ENCODE measurements at places on chromosomes 11 and 22.

DNA sequence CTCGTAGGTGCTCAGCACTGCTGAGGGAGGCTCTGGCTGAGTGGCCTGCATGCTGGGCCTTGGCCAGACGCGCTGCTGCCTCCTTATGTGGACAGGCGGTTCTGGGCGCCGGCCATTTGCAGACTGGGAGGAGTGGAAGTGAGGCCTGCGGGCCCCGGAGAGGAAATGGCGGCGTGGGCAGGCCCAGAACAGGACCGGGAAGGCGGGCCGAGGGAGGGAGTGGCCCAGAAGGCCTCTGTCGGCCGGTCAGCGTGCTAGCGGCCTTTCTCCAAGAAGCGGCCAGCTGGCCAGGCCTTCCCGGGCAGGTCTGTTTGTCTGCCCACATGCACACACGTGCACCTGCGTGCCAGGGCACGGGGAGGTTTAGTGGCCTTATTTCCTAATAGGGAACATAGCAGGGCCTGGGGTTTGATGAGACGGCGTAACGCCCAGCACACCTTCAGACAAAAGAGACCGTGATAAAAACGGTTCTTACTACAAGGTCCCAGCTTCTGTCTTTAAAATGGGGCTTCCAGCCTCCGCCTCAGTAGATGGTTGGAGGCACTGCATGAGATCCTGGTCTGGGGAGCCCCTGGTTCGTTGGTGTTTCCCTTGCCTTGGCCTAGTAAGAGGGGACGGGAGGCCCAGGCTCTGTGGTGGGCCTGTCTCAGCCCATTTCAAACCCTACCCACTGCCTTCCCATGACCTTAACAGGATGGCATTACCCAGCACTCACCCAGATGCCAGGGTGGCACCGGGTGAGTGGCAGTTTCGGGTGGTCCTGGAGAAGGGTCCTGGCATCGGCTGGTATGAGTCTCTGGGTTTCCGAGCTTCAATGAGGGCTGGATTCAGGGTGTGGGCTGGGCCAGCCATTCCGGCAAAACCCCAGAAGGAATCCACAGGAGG lies 65.1 kb upstream of the PPARA start:
- no peak for DNase-seq

DNA sequence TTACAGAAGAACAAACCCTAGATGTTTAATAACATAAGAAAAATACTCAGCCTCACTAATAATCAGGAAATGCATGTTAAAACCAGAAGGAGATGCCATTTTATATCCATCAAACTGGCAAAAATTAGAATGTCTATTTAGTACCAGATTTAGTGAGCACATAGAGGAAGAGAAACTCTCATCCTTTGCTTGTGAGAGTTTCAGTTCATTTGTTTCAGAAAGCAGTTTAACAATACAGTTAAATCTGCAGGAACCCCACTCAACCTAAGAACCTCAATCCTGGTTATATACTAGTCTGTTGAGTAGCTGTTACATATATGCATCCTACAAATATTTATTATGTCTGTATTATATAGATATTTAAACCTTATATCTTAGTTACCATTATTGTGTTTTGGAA lies 172.6 kb downstream of the WNT11 start:
- no peak for DNase-seq

DNA sequence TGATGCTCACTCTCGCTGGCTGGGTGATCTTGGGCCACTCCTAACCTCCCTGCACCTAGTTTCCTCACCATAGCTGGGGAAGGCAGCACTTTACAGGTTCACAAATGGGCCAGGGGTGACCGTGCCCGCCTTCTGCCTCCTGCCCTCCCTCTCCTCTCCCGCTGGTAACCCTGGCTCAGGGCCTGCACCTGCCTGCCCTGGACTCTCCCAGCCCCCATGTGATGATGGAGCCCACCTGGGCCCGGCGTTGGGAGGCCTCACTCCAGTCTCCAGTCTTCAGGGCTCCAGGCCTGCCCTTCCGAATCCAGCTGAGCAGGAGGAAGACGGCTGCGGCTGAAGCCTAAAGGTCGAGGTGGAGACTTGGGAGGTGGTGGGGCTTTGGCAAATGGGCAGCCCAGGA lies 152.9 kb downstream of the CACNA1I start:
- no peak for DNase-seq

GRCh38 chr11:85042361-85042760 lies 584.8 kb downstream of the DLG2 start:
- DNase-seq: no peak

DNA sequence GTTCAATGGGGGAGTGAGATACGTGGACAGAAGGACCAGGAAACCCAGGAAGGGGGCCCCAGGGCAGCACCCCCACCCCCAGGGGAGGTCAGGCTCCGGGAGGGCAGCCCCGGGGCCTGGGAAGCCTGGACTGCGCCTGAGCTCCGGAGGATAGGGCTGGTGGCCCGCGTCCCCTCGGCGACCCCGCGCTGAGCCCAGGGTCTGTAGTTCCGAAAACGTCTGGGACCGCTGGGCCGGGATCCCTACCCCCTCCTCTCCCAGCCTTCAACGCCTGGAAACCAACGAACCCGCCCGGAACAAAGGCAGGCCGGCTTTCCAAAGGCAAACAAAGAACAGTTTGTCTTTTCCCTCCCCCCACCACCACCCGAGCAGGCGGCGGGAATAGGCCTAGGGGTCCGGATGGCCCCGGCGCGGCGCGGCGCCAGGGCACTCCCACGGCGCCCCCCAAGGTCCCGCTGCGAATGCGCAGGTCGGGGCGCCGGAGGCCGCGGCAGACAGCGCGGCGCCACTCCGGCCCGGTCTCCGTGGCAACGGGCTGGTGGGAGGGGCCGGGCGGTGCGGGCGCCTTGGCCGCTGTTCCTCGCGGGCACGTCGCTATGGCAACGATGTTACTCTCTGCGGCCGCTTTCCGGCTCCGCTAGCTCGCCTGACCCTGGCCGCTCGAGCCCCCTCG lies 58.5 kb downstream of the IGLL1 start:
- peak; percentile 43 for DNase-seq

DNA sequence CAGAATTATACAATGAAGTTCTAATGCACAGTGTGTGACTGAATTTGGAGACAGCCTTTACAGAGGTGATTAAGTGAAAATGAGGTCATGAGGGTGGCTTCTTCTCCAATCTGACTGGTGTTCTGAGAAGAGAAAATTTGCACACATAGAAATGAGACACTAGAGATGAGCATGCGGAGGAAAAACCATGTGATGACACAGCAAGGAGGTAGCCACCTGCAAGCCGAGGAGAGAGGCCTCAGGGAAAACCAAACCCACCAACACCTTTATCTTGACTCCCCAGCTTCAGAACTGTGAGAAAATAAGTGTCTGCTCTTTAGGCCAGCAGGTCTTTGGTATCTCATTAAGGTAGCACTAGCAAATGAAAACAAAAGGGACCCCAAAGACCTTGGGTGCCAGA lies 93.2 kb downstream of the GGTLC2 start:
- DNase-seq: no peak

DNA sequence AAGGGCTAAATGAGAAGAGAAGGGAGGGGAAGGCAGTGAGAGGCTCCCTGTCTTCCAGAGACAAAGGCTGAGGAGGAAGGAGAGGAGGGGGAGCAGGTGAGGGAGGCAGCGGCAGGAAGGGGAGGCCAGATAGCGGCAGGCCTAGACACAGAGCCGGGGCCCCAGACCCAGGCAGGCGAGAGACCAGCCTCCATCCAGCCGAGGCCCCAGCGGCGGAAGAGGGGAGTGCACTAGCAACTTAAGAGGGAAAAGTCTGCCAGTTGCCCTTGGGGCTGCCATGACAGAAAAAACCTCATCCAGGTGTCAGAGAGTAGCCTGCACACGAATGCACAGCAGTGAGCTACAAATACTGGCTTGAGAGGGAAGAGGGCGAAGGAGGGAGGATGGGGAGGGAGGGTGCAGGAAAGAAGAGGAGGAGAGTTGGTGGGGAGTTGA lies 46.7 kb downstream of the IGLL1 start:
- DNase-seq: no peak

DNA sequence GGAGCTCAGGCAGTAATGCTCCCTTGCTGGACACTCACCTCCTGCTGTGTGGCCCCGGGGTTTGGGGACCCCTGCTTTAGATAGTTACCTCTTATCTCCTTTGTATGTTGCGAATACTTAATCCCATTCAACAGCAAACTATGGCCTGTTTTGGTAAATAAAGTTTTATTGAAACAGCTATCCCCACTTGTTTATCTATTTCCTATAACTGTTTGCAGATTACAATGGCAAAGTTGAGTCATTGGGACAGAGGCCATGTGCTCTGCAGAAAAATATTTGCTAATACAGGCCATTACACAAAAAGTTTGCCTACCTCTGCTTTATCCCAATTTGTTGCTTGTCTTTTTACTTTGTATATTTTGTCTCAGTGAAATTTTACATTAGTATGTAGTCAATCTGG lies 68.4 kb downstream of the CACNA1I start:
- DNase-seq: no peak

GRCh38 chr11:9022961-9023680 lies 19.3 kb upstream of the NRIP3 start:
- DNase-seq: no peak

- no peak for DNase-seq
These were observed 72.8 kb upstream of the PICALM start for GRCh38 chr11:86141727-86142126.

DNA sequence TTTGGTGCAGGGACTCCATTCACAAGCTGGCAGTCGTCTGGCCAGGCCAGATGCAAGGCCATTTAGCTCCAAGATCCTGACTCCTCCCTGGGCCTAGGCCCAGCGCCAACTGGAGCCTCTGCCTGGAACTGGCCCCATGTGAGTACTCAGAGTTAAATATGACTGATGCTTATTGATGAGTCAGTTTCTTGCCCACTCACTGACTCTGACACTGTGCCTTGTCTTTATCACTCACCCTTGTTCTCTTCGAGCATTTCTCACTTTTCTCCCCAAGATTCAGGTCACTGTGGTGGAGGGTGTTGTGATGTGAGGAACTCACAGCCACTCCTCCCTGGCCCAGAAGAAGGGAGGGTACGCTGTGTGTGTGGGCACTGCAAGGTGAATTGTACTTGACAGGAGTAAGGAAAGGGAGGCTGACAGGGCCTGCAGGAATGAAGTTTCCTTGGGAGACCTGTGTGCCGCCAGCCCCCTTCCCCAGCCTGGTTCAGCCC lies 23.2 kb upstream of the ST3GAL4 start:
- no peak for DNase-seq

GRCh38 chr11:9253086-9253485 lies 12.1 kb downstream of the DENND5A start:
- DNase-seq: no peak

DNA sequence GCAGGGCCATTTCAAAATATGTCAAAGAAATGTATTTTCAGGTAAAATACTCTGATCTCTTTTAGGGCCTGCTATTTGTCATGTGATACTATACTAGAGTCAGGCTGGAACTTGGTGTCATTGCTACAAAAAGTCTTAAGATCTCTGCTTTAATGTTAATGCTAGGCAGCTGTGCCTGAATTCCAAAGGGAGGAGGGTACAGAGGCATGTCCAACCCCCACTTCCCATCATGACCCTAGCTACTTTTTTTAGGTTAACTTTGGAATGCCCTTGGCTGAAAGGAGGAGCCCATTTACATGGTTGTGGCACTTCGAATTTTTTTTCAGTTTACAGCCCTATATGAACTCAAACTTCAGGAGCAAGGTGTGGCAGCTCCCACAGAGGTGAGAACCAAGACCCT lies 58.1 kb downstream of the OSBP2 start:
- no peak for DNase-seq

DNA sequence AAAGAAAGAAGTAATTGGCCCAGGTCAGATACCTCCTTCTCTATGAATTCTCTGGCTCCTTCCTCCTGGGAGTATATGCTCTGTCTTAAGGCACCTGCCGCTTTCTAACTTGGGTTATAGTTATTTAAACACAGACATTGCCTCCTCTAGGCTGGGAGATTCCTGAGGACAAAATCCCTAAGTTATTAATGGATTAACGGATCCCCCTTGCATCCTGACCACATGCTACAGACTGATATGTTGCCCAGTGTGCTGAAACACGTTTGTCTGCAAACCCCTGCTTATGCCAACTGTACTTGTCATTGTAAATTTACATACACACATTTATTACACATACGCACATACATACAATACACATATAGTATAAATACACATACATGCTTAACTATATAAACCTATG lies 35.3 kb downstream of the PACSIN2 start:
- no peak for DNase-seq

GRCh38 chr22:42509548-42509947 lies 10.0 kb downstream of the RRP7A start:
- DNase-seq: no peak

- DNase-seq: no peak
These were observed 200.6 kb downstream of the CEP164 start for GRCh38 chr11:117528097-117528721.

DNA sequence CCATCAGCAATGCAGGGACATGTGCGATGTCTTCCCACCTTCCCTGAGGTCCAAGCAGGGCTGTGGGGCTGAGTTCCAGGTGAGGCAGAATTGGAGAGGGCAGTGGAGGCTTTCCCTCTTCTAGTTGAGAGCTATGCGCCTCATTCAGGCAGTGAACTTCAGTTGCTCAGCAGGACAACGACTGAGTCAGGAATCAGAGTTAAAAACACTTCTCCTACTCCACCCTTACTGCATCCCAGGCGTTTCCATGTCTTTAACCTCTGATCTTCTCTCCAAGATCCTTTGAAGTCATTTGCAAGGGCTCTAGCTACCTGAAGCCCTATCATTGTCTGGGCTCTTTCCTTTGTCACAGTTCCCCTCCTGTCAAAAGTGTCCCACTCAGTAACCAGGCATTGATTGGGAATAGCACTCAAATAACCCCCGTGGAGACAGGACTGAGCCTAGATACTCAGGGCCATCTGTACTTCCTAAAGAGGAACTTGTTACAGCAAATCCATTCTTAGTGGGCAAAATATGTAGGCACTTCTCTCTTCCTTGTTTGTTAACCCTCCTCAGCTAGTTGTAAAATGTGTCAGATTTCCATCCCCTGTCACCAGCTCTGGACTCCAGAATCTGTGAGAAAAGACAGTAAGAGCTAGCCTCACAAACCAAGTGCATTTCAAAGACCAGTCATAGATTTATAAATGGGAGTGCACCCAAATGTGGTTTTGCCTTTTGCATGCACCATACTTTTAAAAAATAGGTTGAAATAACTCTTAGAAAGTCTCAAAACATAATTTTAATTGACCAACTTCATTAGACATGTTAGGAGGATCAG lies 72.5 kb upstream of the MYO18B start:
- no peak for DNase-seq

- DNase-seq: no peak
These were observed 119.6 kb downstream of the DYNC2H1 start for GRCh38 chr11:103228807-103229206.

GRCh38 chr11:61873588-61874376 lies 17.6 kb downstream of the FADS3 start:
- no peak for DNase-seq

- peak; percentile 5 for DNase-seq
These were observed 209.6 kb downstream of the BUD13 start for GRCh38 chr11:116563028-116563711.

DNA sequence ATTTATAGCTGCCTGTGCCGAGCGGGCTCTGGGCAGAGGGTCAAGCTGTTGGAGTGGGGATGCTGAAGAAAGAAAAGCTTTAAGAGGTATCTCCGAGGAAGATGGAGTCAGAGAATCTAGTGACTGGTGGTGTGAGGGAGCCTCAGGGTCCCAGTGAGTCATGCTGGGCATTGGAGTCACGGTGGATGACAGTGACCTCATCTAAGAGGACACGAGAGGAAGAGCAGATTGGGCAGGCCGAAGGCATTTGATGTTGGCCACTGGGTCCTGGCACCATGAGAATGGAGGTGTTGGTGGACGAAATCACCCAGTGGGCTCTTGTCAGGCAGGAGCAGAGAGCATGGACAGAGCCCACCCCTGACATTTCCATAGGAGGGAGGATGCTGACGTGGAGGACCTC lies 68.4 kb downstream of the TBC1D22A start:
- DNase-seq: no peak

Measured in HS-5 (cell line).